LNCaP clone FGC (cell line): ENCODE measurements at places on chromosomes 1 and 21.

DNA sequence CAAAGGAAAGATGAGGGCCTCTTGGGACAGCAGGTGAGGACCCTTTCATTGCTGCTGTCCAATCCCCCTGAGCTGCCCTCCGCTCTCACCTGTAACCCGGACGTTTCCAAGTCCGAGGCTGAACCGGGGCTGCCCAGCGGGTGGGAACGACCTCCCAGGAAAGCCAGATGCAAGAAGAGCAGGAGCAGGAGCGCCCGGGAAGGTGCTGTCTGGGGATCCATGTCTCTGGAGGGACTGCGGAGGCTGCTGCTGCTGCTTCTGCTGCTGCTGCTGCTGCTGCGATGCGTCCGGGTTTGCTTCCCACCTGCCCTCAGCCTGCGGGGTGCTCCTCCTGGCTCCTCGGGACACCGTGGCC, at the start of gene NPPB:
Gene NPPB, minus strand, starts transcription at position 333 of the 355 bp plus-strand sequence. Its CDS starts 112 bp downstream, at position 221.
- DNase-seq: no peak

DNA sequence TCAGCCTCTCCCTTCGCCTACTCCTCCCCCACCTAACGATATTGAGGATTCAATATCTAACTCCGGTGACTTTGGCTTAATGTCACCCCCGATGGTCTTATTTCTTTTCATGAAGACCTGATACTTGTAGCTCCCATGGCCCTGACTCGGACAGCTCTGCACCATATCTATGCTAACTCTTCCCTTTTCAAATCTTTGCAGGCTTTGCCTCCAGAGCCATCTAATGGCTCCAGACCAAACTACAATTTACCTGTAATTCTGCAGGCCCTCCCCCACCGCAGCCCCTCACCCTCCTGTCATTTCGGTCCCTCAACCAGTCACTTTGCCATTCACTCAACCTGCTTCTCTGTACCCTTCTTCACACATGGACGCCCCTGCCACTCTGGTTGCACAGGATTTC, 7.9 kb upstream of the GSTM5 start:
- no peak for DNase-seq

DNA sequence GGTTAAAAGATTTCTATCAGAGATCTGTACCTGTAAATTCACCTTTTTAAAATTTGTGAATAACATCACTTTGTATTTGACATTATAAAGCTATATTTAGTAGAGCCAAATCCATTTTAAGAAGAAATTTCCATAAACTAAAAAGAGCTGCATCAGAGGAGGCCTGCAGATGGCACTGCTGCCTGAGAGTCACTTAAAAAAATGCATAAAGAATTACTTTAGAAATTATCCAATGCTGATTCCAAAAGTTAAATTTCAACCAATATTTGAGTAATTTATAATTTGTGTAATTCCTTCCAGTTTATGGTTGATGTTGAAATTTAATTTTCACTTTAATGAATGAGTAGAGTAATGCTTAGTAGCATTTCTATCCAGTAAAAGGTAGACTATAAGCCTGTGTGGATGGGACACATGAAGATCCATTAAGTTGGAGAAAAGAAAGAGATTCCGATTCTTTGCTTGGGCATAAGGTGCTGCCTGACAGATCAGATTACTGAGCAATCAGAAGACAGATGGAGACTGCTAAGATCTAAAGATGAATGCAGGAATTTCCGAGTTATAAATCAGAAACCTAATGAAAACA, 20.7 kb upstream of the RPE65 start:
- no peak for DNase-seq

DNA sequence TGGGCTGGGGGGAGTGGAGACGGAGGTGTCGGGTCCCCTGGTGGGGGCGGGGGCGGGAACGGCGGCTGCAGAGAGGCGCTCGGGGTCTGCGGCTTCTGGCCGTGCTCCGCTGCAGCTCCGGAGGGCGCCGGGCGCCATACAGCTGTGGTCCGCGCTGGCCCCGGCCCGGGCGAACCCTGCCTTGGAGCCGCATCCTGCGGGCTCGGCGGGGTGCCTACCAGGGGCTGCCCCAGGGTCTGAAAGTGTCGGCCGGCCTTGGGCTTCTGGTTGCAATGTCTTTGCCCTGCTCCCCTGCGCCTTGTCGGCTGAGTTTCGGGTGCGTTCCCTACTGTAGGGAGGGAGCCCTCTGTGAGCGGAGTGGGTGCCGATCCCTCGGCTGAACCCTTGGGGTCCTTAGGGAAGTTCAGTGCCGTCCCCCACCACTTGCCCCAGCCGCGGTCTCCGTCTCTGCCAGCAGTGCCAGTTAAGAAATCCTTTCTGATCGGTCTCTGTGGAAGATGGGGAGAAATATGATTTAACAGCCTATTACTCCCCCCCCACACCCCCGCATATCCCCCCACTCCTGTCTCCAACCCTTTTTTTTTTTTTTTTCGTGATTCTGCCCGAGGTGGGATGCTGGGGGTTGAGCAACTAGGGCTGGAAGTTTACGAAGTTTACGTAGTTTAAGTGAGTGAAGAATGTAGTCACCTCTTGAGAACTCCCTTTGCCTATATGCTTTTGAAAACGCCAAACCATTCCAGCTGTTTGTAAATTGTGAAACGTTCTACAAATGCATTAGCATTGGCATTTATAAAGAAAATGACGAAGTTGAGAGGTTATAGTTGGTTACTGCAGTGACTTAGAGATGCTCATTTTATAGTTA, 588 bp downstream of the NEXN start:
- no peak for DNase-seq

DNA sequence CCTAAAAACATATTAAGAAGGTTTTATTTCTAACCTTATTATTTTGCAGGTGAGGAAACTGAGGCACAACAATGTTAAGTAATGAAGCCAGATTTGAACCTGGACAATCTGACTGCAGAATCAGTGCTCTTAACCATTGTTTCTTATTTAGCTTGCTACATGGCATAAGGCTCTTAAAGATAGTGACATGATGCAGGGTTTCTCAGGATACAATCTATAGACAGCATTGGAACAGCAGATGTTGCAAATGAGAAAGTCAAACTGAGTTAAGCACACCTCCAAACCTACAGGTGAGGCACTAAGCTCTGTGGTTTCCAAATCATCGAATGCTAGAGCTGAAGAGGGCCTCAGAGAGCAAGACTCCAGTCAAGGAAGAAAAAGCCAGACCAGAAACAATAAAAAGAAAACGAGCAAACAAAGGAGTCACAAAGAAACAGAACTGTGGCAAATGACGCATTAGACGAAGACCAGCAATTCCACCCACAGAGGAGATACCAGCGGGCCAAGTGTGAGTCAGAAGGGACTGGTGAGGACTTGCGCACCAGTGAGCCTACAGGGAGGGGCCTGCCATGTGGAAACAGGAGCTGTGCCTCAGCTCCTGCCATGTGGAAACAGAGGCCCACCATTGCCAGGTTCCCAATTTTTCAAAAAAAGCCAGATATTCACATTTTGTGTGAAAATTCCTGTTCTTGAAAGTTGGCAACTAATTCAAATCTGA, 14.4 kb downstream of the CD58 start:
- DNase-seq: peak; percentile 77

- no peak for DNase-seq
Observed at GRCh38 chr1:155794605-155795245, 62.3 kb downstream of the GON4L start.

GRCh38 chr1:41900603-41901444, 17.9 kb downstream of the HIVEP3 start:
- no peak for DNase-seq

DNA sequence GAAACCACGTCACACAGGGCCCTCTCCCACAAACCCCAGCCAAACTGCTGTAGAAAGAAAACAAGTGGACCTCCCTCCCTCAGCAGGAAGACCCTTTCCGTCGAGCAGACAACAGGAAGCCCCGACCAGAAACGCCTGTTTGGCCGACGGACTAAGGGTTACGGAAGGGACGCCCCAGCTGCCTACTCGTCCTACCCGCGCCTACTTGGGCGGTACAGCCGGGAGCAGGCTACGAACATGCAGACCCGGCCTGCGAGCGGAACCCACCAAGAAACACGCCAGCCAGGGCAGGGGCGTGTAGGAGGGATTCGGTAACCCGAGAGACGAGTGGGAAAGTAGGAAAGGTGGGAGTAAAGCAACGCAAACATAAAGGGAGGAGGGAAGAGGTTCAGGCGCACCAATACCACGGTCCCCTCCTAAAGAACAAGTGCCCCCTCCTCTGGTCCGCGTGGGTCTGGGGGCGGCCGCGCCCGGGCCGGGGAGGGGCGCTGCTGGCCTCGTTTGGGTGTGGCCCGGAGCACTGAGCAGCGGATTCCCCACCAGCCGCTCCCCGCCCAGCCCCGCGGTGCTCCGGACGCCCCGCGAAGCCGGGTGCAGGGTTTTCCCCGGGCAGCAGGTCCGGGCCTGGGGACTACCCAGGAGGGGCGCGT, 450 bp downstream of the S100A10 start:
- DNase-seq: no peak

GRCh38 chr21:36927719-36928117, 38.8 kb downstream of the HLCS start:
- DNase-seq: peak; percentile 95

DNA sequence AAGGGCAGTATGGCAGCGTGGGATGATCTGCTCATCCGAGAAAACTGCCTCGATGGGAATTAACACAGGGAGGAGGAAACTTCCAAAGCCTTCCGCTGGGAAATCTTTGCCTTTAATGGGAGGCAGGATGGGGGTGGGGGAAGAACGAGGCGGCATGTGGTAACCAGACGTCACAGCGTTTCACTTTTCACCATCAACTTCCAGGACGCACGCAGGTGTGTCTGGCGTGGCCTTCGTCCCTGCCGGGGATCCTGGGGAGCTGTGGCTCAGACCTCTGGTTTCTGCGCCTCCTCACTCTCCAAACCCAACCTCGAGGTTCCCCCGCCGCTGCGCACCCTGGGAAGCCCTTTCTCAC, 282 bp downstream of the RSPH1 start:
- no peak for DNase-seq
